ENCODE measurements at places on chromosomes 6 and 20.
A peak's percentile ranks its signal among the peaks of the same experiment; 100 is the strongest.

DNA sequence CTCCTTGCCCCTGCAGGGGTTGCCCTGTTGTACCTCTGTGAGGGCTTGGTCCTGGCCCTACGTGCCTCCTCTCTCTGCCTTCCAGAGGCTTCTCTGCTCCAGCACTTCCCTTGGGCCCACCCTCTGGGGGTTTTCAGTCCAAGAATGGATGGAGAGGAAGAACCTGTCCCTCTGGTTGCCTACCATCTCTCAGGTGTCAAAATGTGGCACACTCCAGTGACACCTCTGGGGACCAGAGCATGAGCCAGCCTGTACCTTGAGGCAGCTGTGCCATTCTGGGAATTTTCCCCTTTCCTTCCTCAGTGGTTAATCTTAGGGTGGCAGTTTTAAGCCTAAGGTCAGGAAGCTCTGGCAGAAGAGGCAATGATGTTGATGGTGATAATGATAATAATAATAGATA lies 115.2 kb upstream of the ARMC2 start:
- DNase-seq = no peak

GRCh38 chr20:62861726-62862336 lies at the start of gene TCFL5:
Gene TCFL5, minus strand, starts transcription at chr20:62861822. Its CDS starts 152 bp downstream, at chr20:62861670.
- DNase-seq = peak; percentile 48

DNA sequence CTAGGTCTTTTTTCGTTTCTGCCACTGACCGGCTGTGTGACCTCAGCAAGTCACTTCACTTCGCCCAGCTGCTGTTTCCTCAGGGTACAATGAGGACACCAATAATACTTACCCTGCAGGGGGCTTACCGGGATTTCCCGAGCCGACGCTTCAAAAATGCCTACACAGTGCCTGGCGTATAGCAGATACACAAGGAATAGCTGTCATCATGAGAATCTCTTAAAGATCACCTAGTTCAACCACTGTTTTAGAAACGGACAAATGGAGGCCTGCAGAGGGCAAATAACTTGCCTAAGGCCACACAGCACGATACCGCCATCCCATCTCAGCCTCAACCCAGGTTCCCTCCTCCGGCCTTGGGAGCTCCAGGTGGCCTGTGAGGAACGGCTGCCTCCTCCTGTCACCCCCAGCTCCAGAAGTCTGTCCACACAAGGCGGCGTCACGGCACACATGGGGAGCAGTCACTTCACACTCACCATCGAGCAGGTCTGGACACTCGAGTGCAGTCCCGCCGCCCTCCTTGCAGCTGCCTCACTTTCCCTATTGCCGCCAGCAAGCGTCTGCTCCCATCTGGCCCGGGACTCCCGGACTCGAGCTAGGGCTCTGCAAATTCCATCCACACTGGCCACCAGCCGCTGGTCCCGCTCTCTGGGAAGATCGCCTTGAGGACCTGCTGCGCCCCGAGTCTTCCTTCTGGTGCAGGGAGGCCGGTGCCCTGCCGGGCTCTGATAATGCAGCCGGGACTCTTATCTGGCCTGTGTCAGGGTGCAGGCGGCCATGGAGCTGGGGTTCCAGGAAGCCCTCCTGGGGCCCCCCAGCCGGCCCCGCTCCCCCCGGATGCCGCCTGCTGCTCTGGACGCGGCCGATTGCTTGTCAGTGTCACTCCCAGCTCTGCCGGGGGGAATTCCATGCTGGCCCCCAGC lies at the start of gene RIPOR3:
RIPOR3 (minus strand) TSS at position 893 of the 923 bp plus-strand sequence; CDS start at position 479, 414 bp downstream.
- DNase-seq = peak; percentile 37

- DNase-seq = peak; percentile 72
Observed at GRCh38 chr6:146968041-146968760, 236.0 kb upstream of the STXBP5 start.

DNA sequence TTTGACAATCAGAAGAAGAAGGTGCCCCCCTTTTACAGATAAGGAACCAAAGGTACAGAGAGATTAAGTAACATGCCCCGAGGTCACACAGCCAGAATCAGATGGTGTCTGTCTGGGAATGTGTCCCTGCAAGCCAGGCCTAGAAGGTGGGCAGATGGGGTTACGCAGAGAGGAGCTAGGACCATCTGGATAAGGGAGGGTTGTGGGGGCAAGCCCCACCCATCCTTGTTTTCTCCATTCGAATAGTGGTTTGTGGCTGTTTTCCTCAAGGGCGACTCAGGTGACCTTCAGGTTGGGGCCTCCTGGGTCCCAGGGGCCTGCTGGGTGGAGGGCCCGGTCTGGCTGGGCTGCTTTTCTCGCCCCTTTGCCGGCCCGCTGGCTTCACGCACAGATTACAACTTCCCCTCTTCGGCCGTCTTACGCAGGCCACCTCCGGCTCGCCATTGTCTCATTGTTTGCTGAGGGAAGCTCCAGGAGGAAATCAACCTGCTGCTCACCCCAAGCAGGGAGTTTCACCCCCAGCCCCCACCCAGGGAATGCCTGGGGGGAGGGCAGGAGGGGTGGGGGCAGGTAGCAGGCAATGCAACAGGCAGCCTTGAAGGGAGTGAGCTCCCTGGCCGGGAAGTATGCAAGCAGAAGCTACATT lies 30.8 kb upstream of the CSNK2A1 start:
- no peak for DNase-seq

DNA sequence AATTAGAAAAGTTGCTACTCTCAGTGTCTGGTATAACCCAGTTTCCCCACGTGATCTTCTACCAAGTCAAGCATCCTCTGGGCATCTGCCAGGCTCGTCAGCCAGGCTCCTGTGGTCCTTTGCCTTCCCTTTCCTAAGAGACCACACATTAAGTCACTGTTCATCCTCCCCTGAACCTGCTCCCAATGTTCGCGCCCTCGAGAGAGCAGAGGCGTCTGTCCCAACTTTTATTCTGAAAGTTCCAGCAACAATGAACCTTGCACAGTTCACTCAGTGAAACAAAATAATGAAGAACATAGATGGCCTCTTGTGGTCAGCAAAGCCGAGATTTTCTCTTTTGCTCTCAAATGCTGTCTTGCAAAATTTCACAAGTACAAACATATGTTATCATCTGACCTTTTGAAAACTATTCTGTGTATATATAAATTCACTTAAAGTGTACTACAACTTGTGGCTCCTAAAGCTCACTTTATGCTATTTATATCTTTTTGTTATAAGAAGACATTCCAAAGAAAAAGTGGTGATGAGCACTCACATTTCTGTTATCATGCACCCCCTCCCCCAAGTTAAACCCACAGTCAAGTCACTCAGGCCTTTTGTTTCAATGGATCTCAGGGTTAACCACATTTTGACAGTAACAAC lies 39.2 kb upstream of the NHSL1 start:
- DNase-seq = peak; percentile 30

DNA sequence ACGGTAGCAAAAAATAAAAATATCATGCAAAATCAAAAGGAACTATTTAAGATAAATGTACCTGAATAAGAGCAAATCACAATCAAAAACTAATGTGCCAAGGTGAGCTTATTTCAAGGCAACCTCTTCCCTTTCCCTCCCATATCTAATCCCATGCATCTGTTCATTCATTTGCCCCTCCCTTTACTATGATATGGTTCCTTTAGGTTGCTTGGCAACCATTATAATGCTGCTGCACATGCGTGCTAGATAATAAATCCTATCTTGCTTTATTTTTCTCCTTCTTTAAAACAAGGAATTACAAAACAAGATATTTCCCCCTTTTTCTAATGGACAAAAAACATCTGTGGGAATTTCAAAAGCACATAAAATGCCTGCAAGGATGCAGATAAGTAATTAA lies 318.2 kb upstream of the POU3F2 start:
- no peak for DNase-seq

DNA sequence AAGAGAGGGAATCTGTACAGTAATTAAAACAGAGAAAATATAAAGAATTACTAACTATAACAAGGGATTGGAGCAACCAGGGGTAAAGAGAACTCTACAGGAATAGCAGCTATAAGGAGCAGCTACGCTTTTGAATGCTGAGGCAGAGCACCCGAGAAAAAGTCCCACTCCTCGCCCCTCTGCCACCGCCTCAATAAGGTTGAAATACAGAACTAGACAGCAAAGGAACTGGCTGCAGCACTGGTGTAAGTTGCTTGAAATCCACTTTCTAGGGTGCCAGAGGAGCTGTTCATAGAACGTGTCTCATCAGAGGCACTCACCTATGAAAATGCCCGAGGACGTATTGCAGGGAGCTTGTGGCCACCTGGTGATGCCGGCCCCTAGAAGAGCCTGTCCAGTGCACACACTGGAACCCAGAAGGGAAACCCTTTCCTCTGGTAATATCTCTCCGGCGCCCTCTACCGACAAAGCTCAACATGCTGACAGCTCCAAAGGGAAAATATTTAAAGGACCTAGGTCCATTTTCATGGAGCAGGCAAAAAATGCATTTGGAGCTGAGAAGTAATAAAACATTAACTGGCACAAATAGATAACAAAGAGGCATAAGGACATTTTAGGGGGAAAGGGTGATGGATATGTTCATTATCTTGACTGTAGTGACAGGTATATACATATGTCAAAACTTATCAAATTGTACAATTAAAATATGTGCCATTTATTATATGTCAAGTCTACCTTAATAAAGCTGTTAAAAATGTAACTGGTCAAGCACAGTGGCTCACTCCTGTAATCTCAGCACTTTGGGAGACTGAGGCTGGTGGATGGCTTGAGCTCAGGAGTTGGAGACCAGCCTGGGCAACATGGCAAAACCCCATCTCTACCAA lies 137.4 kb upstream of the HDAC2 start:
- peak; percentile 83 for DNase-seq

- no peak for DNase-seq
Observed at GRCh38 chr6:107646176-107646575, 156.3 kb downstream of the SOBP start.

GRCh38 chr6:117463762-117464665 lies 18.5 kb upstream of the DCBLD1 start:
- DNase-seq = peak; percentile 85

GRCh38 chr6:46949632-46950280 lies 28.0 kb upstream of the ADGRF5 start:
- DNase-seq = no peak

- no peak for DNase-seq
Observed at GRCh38 chr6:6604566-6604965, 16.0 kb downstream of the LY86 start.

GRCh38 chr6:53179961-53180651 lies 31.5 kb upstream of the GCM1 start:
- no peak for DNase-seq

- peak; percentile 64 for DNase-seq
Observed at GRCh38 chr6:137094411-137095008, 49.7 kb upstream of the IL20RA start.

DNA sequence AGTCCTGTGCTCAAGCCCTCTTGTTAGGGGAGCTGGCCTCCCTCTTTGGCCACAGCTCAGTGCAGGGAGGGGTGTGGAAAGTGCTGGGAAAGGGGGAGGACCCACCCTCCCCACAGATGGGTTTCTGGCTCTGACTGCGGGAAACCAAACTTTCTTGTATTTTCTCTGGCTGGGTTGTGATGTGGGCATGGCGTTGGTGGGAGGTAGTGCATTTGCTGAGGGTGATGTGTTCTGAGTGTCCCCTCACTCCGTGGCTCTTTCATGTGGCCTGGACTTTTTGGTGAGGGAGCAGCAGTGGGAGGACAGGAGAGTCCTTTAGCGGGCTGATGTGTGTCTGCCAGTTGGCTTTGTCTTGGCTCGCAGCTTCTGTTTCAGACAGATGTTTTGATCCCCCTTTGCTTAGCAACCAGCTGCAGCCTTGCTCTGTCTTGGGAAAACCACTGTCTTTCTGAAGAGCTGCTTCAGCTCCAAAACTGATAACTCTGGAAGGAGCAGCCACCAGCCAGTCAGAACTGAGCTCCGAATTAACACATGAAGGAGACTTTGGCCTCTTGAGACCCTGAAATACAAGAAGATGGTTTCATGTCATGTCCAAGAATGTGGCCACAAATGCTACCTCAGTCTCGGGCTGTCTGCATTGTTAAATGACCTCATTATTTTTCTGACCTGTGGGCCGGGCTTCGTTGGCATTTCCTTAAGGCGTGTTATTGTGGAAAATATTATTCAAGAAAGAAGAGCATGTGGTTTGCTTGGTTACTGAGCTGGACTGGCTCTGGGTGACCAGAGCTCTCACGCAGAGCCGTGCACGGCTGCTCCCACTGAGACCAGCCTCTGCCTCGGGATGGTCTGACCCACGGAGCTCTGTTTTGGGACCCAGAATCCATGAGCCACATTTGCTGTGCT lies 21.5 kb downstream of the SYNJ2 start:
- peak; percentile 99 for DNase-seq

GRCh38 chr6:2526766-2527165 lies 224.0 kb downstream of the MYLK4 start:
- no peak for DNase-seq

- no peak for DNase-seq
Observed at GRCh38 chr20:259981-260380, 2.5 kb downstream of the DEFB132 start.

GRCh38 chr20:63009988-63010769 lies 3.4 kb upstream of the BHLHE23 start:
- DNase-seq = peak; percentile 46

GRCh38 chr20:40286975-40287531 lies 402.0 kb downstream of the MAFB start:
- DNase-seq = peak; percentile 93

DNA sequence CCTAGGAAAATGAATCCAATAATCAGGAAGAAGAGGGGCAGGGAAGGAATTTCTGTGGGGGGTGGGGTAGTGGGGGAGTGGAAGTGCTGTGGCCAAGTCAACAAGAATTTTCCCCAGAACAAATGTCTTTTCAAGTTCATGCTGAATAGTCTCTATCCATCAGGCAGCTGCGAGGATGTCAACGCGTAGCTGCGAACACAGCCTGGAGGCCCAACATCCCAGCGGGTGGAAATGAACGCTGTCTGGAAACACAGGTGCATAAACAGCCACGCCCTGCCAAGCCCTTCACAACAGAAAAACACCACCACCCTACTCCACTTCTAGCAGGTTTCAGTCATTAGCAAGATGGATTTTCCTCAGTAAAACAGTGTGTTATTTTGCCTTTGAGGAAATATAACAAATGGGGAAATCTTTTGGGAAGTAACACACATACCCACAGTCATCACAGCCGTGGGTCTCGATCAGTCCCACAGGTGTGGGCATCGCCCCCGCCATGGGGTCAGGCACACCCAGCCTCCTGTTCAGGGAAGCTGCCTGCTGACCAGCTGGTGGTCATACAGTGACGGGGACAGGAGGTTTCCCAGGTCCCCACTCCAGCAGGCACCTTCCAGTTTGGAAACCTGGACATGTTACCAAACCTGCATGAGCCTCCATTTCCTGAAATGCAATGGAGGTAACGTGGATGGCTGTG lies 112.1 kb upstream of the THBS2 start:
- no peak for DNase-seq

- DNase-seq = no peak
Observed at GRCh38 chr6:14656078-14656521, 538.5 kb downstream of the CD83 start.

DNA sequence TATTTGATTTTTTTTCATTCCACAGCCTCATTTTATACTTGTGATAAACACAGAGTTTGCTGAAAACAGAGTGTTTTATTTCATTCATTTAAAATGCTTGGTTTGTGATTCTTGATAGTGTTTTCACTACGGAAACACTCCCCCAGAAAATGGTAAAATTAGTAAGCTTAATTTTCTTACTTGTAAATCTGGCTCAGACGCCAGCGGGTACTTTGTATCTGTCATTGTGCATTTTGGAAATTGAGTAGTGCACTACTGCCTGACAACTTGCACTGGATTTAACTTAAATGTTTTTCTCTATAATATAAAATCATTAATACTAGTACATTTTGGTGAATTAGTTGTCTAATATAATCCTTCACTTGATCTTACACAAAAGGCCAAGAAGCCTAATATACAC lies 37.0 kb upstream of the HINT3 start:
- no peak for DNase-seq

GRCh38 chr20:17645546-17646208 lies 36.4 kb downstream of the RRBP1 start:
- DNase-seq = no peak

All from M059J (cell line).